ENCODE measurements at places on chromosomes 3 and 15. TPM values are rescaled to one million over a fixed set of nuclear protein-coding genes. Genes with fewer than 3 reads are reported as not detected.

Gene SLC2A2
- total RNA-seq, result 123 TPM

Gene GOLGA8S
- 0.03 TPM for total RNA-seq

- no peak for DNase-seq
These were observed 136.8 kb downstream of the TBL1XR1 start for GRCh38 chr3:177060492-177060891.

Gene WDR5B
- total RNA-seq, result 8.2 TPM

- DNase-seq, result no peak
These were observed 1192.8 kb upstream of the CADM2 start for GRCh38 chr3:83765956-83766355.

Gene DLL4
- total RNA-seq, result 2.3 TPM

DNA sequence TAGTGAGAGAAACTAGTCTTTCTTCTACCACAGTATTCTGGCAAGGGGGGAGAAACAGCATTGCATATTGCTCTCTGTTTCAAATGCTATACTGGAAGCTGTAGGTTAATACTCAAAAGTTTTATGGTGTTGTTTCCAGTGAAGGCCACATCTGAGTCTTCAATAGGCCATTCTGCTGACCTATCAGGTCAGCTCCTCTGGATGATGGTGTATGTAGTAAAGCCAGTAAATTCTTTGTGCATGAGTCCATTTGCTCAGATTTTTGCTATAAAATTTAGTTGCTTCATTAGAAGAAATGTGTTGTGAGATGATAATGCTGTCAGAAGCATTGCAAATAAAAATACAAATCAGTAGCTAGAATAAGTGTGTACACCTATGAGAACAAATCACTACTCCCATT, 64.9 kb upstream of the RBMS3 start:
- no peak for DNase-seq

GRCh38 chr3:141439589-141439988, 47.2 kb upstream of the RASA2 start:
- no peak for DNase-seq

DNA sequence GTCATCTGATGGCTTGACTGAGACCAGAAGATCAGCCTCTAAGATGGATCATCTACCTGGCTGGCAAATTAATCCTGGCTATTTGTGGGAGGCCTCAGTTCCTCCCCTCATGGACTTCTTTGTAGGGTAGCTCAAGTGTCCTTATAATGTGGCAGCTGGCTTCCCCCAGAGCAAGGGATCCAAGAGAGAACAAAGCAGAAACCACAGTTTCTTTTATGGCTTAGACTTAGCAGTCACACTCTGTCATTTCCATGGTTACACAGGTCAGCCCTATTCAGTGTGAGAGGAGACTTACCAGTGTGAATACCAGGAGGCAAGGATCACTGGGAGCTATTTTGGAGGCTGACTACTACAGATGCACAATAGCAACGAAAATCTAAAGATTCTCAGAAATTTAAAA, 15.3 kb upstream of the ARL14 start:
- no peak for DNase-seq

GRCh38 chr3:39809181-39809994, at the start of gene MYRIP:
TSS of gene MYRIP (plus strand) at chr3:39809609. CDS start at chr3:39900817, 91,208 bp downstream.
- DNase-seq, result peak; percentile 86
